Pancreas (tissue), 10 donors: ENCODE measurements at places on chromosomes 5 and 9. TPM values are rescaled to one million over a fixed set of nuclear protein-coding genes. Genes with fewer than 3 reads are reported as not detected.

GPR150 gene
- 2.0 TPM for total RNA-seq

ARHGEF37 gene
- total RNA-seq: 13.6 TPM

COL27A1 gene
- 9.7 TPM for total RNA-seq

SV2C gene
- total RNA-seq: 0.08 TPM

DNA sequence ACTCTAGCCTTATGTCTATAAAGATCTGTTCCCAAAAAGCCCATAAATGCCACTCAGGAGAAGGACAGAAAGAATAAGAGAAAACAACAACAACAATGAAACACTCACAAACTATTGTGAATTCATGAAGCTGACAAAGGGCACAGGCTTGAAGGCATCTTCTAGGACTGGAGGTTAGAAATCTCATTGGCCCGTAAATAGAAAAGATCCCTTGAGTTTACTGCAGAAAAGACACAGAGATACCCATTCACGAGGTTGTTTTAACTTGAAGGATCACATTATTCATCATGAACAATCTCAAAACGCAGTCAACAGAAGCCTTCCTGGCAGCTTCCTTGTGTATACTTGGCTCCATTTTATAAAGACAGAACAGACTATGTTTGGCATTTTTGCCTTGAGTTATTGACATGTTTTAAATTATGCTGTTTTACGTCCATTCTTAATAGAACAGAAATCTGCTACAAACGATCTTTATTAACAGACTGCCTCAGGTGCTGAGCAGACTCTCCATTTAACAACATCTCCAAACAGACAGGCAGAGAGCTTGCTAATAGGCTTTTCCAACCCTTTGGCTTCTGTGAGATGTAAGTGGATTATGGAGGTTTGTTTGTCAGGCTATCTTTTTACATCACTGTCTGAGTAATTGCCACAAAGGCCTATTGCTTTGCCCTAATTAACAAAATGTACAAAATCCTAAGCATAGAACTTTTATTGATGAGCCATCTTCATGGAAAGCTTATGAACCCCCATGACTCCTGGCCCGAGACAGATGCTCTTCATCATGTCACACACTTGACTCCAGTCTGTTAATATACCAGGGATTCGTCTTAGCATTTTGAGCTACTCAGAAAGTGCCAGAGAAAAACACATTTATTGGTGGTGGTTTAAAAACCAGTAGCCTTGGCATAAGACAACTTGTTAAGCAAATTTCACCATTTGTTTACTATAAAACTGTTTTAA, 735.3 kb upstream of the ZNF608 start:
- H3K27me3 ChIP-seq: no peaks in the 10 kb centered on the region
- no peaks in the 10 kb centered on the region for H3K36me3 ChIP-seq
- peaks cover 4% of the 10 kb centered on the region for H3K4me1 ChIP-seq
- DNase-seq: no peak
- no peak overlapping the region for H3K27ac ChIP-seq
- no peak overlapping the region for H3K4me3 ChIP-seq

DNA sequence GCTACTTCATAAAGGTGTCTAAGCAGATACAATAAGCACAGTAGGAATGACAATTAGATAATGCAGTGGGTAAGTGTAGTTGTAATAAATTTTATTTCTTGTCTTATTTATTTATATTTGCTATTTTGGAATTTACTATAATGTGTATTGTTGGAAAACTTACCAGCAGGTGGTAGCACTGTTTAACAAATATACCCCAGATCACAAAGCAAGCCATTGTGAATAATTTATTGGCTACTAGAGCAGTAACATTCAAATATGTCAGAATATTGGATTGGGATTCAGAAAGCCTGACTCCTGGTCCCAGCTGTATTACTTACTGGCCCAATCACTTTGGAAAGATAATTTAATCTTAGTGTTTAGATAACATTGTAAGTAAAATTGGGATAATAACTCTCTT, 78.0 kb downstream of the ISOC1 start:
- no peak overlapping the region for H3K27ac ChIP-seq
- H3K36me3 ChIP-seq: no peaks in the 10 kb centered on the region
- no peak for DNase-seq
- H3K4me3 ChIP-seq: no peak overlapping the region
- no peaks in the 10 kb centered on the region for H3K27me3 ChIP-seq

DNA sequence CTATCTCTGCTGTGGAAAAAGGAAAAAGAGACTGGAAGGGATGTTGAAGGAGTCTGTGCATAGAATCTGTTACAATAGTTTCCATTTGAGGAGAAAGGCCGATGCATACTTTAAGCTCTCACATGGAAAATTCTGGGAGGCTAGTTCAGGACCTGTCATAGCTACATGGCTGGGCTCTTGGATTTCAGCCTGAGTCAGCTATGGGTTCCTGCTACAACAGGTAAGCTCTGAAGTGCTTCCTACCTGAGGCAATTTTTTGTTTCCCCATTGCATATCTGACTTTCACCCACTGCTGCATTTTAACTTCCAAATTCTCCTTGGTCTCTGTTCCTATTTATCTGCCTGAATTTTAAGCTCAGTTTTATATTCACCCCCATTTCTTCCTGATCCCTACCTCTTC, 310.7 kb downstream of the RAB3C start:
- no peak overlapping the region for H3K4me3 ChIP-seq
- no peaks in the 10 kb centered on the region for H3K27me3 ChIP-seq
- no peak for DNase-seq
- no peak overlapping the region for H3K27ac ChIP-seq

DNA sequence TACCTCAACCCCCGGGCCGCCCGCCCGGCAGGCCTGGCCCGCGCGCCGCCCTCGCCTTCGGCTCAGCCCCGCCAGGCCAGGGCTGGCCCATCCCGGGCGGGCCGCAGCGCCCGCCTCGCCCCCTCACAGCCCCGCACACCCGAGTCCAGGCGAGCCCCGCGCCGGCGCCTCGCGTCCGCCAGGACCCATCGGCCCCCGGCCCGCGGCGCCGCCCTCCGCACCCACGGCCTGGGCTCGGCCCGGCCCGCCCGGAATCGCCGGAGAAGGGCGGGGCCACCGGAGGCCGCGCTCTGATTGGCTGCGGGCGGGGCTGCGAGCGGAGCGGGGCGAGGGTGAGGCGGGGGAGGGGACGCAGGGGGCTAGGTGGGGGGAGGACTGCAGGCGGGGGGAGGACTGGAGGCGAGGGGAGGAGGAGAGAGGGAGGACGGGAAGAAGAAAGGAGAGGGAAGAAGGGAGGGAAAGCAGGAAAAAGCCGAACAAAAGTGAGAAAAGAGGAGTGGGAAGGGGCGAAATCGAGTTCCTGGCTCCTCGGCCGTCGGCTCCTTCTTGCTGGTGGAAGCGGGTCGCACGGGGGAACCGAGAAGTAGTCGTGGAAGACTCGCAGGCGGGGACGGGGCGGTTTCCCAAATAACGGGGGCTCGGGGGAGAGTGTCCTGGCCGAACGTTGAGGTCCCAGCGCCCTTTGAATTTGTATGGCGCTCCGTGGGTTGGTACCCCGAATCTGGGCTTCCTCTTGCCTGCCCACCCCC, 472 bp upstream of the UBTD2 start:
- no peaks in the 10 kb centered on the region for H3K27me3 ChIP-seq
- H3K4me1 ChIP-seq: peaks cover 9% of the 10 kb centered on the region
- H3K4me3 ChIP-seq: peak overlapping the region; percentile 92
- peak; percentile 91 for DNase-seq
- H3K27ac ChIP-seq: peak overlapping the region; percentile 87
- no peaks in the 10 kb centered on the region for H3K36me3 ChIP-seq

- H3K4me3 ChIP-seq: no peak overlapping the region
- H3K4me1 ChIP-seq: no peaks in the 10 kb centered on the region
- H3K36me3 ChIP-seq: no peaks in the 10 kb centered on the region
- H3K27ac ChIP-seq: no peak overlapping the region
Observed at GRCh38 chr9:115596746-115597080, 478.8 kb upstream of the TNC start.

DNA sequence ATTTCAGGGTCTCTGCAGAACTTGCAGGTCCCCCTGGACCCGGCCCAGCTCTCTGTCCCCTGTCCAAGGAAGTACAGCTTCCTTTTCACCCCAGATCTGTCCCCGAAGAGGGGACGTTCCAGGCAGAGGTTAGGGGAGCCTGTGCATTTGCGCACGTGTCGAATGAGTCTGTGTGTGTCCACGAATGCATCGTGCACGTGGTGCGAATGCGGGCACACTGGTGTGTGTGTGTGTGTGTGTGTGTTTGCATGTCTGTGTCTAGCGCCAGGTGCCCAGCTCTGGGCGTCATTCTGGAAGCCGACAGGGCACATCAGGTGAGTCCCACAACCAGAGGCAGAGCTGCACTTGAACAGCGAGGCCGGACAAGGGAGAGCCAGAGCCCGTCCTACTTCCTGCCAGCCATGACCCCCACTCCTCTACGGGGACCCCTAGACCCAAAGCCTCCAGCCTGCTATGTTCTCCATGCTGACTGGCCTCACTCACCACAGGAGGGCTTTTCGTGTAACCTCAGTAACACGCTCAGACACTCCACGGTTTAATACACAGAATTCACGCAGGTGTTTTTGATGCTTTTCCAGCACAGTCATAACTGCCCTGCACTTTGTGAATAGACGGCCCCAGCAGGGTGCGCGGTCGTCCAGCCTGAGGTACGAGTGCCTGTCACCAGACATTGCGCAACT, 41.3 kb upstream of the CACNA1B start:
- no peaks in the 10 kb centered on the region for H3K27me3 ChIP-seq
- H3K4me3 ChIP-seq: no peak overlapping the region
- H3K27ac ChIP-seq: no peak overlapping the region
- peaks cover 5% of the 10 kb centered on the region for H3K36me3 ChIP-seq
- DNase-seq: no peak
- no peaks in the 10 kb centered on the region for H3K4me1 ChIP-seq
